SW 1271 (cell line): ENCODE measurements at places on chromosomes 16 and 17.

DNA sequence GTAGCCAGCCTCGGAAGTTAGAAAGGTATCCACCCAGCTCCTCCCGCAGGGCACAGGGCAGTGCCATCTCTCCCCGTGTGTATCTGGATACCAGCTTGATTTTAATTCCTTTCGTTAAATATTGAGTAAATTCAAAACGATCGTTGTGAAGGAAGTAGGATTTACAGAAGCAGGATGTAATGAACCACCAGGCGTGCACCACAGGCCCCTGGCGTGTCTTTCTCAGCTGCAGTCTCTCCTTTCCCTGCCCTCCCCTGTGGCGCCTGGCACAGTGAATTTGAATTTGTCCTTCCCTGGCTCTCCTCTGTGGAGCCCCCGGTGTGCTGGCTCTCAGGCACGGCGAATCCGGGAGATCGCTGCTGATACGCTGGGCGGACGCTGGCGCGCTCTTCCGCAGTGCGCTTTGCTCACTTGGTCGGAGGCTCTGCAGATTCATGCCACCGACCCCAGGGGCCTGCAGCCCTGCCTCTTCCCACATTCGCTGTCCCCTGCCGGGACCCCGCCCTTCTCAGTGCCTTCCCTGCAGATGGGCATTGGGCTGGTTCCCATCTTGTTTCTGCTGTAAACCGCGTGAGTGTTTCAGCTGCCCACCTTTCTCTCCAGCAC, 164.6 kb downstream of the RPTOR start:
- no peak for DNase-seq

DNA sequence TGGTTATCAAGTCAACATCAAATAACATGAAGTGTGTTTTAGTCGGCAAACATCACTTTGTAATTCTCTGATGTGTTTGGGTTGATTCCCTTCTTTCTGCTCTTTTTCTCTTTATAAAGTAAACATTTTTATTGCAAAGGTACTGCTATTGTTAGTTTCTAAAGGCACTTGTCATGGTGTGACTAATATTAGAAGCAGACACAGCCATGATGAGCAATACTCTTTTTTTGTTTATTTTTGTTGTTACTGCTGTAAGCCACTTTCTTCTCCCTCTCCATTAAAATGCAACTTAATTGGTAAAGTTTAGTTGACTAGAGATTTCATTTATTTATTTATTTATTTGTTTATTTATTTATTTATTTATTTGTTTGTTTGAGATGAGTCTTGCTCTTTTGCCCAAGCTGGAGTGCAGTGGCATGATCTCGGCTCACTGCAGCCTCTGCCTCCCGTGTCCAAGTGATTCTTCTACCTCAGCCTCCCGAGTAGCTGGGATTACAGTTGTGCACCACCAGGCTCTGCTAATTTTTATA, 424.7 kb downstream of the WWOX start:
- no peak for DNase-seq

- DNase-seq, result no peak
These were observed 47.7 kb upstream of the XYLT1 start for GRCh38 chr16:17518441-17518840.

DNA sequence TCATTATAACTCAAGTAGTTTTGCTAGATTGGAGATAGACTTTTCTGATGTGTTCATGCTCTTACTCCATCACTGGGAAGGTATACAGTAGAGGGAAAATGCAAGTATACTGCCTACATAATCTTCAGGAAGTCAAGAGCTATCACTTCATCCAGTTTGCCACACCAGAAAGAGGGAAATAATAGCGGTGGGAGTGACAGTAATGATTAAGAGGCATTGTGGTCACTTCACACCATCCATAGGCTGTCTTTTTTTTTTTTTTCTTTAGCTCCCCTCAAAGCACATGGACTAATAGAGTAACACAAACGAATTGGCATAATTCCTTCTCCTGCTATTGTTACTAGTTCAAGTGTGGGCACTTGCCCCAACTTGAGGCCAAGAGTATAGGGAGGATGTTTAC, 28.4 kb upstream of the HLF start:
- DNase-seq, result no peak

DNA sequence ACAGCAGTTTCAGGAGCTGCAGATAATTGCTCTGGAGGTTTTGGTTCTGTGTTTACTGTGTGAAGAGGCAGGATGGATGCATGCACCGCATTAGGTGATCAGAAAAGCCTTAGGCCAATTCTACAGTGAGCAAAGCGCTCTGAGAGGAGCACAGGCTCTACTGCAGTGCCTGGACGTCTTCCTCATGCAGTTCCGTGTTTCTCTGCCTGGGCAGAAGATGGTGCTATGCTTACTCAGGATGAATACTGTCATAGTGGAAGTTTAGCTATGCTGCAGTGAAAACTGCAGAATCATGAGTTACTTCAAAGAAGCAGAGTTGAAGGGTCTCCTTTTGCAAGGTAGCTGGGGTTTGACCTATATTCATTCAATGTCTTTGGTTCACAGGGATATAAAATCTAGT, 1012.4 kb downstream of the KCNJ18 start:
- peak; percentile 17 for DNase-seq

DNA sequence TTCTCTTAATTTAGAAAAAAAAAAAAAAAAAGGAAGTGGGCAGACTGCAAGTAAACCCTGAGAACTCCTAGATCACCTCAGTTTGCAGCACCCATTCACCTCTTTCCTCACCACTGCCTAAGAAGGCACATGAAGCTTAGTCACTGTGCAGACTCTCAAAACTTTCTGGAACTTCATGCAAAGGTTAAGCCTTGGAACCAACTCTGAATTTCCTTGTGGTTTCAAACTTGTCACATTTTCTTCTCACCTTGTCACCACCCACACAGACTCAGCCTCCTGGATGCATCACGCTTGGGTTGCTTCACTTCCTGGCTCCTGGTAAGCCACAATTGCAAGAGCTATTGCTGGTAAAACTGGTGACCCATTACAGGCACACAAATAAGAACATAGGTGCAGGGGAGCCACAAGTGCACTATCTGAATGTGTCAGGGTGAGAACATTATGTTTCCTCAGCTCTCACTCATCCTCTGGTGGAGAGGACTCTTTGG, 15.0 kb upstream of the CPD start:
- DNase-seq, result no peak

DNA sequence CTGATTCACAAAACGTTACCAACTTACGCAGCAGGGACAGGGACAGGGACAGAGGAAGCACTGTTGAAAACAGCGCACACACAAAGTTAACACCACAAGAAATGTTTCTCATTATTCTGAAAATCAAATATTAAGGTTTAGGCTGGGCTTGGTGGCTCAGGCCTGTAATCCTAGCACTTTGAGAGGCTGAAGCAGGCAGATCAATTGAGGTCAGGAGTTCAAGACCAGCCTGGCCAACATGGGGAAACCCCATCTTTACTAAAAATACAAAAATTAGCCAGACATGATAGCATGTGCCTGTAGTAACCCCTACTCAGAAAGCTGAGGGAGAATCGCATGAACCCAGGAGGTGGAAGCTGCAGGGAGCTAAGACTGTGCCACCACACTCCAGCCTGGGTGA, 4.2 kb downstream of the CYTH1 start:
- no peak for DNase-seq

DNA sequence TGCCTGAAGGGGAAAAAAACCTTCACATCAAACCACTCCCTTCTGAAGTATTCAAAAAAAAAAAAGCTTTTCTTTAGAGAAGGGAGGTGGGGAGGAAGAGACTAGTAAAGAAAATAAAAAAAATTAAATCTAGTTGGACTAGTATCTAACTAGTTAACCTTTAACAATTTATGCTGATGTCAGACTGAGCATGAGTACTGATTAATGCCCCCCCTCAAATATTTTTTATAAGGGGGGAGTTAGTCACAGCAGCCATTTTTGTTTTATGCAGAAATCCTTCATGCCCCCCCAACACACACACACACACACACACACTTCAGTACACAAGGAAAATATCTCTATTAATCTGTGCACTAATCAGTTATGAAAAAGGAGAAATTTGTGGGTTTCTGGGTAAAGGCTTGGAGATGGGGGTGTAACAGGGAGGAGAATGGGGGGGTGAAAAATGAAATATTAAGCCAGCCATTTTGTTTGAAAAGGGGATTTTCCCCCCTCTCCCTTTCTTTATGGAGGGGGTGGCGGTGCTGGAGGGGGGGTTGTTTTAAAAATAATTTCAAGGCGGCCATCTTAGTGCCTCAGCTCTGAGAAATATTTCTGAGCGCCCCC, 4.7 kb upstream of the CHD3 start:
- DNase-seq, result no peak

GRCh38 chr16:86428729-86429517, 81.4 kb upstream of the FOXF1 start:
- no peak for DNase-seq

- no peak for DNase-seq
These were observed 12.3 kb upstream of the CDC42EP4 start for GRCh38 chr17:73324160-73324475.
